ENCODE measurements at places on chromosomes 11 and 22.

- DNase-seq = no peak
Observed at GRCh38 chr11:18012122-18012905, 533 bp downstream of the SERGEF start.

DNA sequence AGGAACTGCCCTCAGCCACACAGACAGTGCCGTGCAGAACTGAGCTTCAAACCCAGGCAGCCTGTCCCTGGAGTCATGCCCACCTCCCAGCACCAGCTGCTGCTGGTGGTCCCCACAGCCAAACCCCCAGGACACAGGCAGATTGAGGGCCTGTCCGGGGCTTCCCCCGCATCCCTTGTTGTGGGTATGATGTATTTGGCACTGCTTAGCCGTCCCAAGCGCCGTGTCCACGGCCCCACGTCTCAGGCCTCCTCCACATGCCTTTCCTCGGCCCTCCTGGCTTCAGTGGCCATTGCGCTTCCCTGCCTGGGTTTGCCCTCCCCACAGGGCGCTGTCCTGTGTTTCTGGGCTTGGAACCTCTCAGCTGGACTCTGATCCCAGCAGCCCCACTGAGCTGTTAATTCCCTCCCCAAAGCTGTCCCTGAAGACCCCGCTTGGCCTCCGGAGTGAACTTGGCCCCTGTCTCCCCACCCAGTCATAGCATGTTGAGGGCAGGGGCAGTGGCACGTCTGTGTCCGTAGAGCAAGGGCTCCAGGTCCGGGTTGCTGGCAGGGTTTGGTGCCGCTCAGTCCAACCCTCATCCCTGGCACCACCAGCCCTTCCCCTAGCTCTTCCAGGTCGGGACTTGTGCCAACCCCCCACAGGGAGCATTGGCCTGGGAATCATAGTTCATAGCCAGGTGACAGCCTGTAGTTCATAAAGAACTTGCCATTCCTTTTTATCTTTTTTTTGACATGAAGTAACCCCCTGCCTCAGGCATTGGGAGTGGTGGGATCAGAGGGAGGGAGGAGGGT is 34.5 kb upstream of the TEF start:
- no peak for DNase-seq

- DNase-seq = peak; percentile 53
Observed at GRCh38 chr22:39144101-39144767, 8.2 kb downstream of the CBX7 start.

GRCh38 chr11:2748814-2749554 is 49.2 kb upstream of the KCNQ1OT1 start:
- no peak for DNase-seq

DNA sequence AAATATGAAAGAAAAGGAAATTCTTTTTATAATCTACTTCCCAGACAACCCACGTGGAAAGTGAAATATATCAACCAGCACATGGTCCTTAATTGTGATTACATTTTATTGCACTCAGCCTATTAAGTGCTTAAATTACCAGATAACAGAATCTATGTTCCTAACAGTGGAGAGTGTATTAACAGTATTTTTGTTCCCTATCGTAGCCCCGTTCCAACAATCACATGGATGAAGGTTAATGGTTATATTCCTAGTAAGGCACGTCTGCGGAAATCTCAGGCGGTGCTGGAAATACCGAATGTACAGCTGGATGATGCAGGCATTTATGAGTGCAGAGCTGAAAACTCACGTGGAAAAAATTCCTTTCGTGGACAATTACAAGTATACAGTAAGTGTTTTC is 626.1 kb upstream of the ARHGAP42 start:
- DNase-seq = no peak

- no peak for DNase-seq
Observed at GRCh38 chr11:113043698-113044097, 82.5 kb downstream of the NCAM1 start.

GRCh38 chr11:17475666-17476316 is 854 bp downstream of the ABCC8 start:
- no peak for DNase-seq

GRCh38 chr11:22703591-22703990 is 37.2 kb downstream of the GAS2 start:
- DNase-seq = no peak

DNA sequence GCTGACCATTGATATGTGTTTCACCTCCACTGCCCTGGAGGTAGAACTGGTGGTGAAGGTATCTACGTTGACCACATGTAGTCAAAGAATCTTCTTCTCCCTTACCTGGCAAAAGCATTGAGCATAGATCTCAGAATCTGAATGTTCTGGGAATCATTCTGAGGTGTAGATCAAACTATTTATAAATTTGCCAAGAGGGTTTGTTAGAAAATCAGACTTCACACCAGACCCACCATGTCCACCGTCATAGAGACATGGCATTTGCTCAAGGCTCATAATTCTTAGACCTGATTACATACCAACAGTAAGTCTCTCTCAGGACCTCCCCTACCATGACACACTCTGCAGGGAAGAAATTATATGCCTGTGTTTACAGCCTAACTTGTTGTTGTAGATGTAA is at the start of gene OR8B2:
Gene OR8B2, minus strand, starts transcription at position 101 of the 400 bp plus-strand sequence. CDS start 1,156 bp downstream, outside the sequence.
- no peak for DNase-seq

- DNase-seq = no peak
Observed at GRCh38 chr22:38718414-38718813, 12.7 kb downstream of the GTPBP1 start.

- no peak for DNase-seq
Observed at GRCh38 chr11:74001822-74002286, 7.0 kb downstream of the UCP3 start.

- DNase-seq = no peak
Observed at GRCh38 chr11:134562941-134563471, 151.0 kb upstream of the B3GAT1 start.

- DNase-seq = no peak
Observed at GRCh38 chr11:82811369-82811768, 77.7 kb upstream of the FAM181B start.

Measured in effector memory CD4-positive, alpha-beta T cell (primary cell).